ENCODE measurements at places on chromosomes 5 and 9.
A peak's percentile ranks its signal among the peaks of the same experiment; 100 is the strongest.

DNA sequence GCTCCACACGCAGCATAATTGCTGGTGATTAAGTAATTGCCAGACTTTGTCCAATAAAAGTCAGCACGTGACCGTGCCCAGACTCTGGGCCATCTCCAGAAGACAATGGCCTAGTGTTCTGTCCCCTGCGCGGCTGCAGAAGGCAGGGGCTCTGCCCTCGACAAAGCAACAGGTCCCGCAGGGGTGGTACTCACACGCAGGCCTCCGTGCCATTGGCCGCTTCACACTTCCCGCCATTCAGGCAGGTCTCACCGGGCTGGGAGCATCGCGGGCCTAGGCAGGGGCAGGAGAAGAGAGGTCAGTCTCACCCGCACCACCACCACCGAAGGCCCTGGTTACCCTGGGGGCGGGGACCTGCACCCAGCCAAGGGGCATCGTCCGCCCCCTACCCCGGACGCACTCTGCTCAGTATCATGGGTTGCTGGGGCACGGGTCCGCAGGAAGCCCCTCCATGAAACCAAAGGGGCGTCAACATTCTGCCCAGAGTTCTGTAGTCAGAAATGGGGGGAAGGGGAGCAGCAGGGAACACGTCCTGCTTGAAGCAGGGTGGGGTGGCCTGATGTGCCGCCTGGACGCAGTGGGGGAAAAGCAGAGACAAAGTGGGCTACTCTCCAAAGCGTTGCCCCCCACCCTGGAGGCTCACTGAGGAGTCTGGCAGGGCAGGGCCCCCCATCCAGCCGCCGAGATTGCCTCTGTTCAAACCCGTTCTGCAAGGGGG is 1.9 kb downstream of the NOTCH1 start:
- DNase-seq, result no peak

- peak; percentile 34 for DNase-seq
These were observed 118.3 kb downstream of the NR6A1 start for GRCh38 chr9:124652615-124653393.

GRCh38 chr5:136027311-136027710 is 1.5 kb upstream of the TGFBI start:
- no peak for DNase-seq

GRCh38 chr5:88840495-88840894 is 42.5 kb downstream of the MEF2C start:
- DNase-seq, result no peak

- DNase-seq, result no peak
These were observed 602.7 kb upstream of the ZNF608 start for GRCh38 chr5:125348936-125349831.
